Uterus (tissue), 4 donors: ENCODE measurements at places on chromosomes 16 and 17. TPM values are rescaled to one million over a fixed set of nuclear protein-coding genes. Genes with fewer than 3 reads are reported as not detected.

ZNF423 gene
- total RNA-seq, result 33.5 TPM

- DNase-seq, result no peak
Observed at GRCh38 chr17:74512036-74512435, 19.2 kb downstream of the CD300LB start.

GRCh38 chr17:35448899-35449227 lies 297 bp upstream of the SLFN13 start:
- DNase-seq, result no peak

GPR142 gene
- not detected for total RNA-seq

SPNS2 gene
- total RNA-seq, result 5.7 TPM

DNA sequence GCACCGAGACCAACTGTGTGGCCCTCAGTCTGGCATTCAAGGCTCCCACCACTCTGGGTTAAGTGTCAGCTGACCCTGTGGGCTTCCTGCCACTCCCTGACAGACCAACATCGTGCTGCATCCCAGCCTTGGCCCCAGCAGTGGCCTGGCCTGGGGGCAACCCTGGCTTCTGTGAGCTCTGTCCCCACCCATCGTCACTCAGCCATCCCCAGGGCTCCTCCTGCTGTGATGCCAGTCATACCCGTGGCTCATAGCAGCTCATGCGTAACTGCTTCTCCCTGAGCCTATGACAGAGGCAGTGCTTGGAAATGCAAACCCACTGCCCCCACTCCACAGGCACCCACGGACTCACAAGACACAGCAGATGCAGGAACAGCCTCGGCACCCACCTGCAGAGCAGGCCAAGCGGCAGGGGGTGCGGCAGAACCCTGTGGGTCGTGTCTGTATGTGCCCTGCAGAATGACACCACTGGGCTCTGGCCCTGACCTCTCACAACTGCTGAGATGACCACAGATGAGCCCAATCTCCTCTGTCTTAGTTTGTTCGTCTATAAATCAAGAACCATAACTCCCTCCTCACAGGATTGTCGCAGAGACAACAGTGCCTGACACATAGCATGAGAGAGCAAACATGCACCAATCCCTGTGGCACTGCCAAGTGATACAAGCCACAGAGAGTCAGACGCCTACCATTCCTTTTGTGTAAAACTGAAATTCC lies 26.6 kb downstream of the PIEZO1 start:
- no peak for DNase-seq

DNA sequence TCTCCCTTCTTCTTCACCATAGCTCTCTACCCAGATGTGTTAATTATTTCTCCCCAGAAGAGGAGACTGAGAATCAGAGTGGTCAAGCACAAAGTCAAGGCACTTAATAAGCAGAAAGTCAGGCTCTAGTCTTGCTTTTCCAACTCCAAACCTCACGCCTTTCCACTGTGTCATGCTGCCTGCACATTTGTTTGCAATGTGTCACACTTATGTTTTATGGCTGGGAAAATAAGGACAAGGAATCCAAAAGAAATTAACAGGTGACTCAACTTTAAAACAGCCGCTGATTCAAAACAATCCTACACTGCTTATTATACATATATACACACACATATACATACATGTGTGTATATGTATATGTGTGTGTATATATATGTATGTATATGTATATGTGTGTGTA lies 255.7 kb upstream of the DYNLRB2 start:
- DNase-seq, result no peak

GRCh38 chr17:58593123-58593522 lies 78.7 kb upstream of the MTMR4 start:
- no peak for DNase-seq

DNA sequence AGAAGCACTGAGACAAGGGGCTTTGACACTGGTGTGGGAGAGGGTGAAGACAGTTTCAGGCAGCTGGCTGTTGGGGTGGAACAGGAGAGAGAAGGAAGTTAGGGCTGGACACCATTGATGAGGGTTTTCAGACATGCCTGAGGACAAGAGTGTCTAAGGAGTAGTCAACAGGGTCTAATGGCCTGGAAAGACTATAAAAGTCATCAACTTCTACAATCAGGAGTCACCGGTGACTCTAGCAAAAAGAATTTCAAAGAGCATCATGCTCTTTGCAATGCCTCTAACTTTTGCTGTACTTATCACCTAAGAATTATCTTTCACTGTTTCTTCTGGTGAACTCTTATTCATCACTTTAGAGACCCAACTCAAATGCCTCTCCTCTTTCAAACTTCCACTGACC lies 213.9 kb downstream of the C16orf78 start:
- no peak for DNase-seq
